ENCODE measurements at places on chromosomes 4 and X.

GRCh38 chr4:70722199-70722791 lies 531 bp downstream of the RUFY3 start:
- DNase-seq: peak; percentile 17

DNA sequence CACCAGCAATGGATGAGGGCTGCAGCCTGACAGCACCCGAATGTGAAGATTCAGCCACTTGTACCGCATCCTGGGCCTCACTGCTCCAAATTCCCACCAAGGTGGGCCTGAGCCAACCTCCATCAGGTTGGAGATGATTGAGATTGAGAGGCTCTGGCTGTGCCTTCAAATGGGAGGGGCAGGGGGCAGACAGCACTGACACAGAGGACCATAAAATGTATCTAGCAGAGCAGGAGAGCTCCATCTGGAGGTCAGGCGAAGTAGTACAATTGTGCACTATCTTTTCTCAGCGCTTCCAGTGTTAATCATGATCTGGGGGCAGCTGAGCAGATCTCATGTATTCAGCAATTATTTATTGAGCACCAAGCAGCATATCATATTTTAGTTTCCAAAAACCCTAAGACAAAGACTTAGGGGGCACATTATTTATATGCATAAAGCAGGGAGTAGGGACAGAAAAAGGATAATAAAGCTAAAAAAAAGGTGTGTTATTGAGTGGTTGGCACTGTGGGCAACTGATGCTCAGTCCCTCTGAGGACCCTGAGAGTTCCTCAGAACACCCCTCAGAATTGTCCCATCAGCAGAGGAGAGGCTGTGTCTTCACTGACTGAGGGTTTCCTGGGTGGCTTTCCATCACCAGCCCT lies 31.6 kb upstream of the C1QTNF7 start:
- no peak for DNase-seq

DNA sequence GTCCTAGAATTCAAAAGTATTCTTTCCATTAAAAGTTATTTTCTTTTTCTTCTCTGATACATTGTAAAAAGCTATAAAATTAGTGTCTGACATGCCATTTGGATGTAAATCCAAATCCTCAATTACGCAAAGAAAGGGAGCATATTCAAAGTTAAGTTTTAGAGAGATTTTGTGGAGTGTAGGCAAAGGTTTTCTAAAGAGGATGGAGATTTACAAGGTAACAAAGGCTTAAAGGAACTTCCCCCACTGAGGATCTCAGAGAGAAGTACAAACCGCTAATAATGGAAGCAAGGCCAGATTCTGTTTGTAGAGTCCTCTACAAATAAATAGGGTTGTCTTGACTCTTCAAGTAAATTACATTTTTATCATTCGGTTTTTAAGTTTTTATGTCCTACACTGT lies 91.0 kb upstream of the MAPK10 start:
- DNase-seq: no peak

DNA sequence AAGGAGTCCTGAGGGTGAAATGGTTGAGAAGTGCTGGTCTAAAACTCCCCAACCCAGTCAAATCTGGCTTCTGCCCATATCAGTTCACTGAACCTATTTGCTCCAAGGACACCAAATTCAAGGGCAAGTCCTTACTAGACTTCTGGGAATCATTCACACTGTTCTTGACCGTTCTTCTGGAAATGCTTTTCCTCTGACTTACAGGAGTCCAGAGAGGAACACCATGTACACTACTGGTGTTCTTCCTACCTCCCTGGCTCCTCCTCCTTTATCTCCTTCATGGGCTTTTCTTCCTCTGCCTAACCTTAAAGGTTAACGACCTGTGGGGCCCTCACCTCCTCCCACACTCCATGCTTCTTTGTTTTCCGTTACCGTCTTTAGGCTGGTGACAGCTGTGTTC lies 281.3 kb downstream of the FRMPD4 start:
- no peak for DNase-seq

- no peak for DNase-seq
Observed at GRCh38 chr4:21032089-21032645, 331.9 kb downstream of the PACRGL start.

DNA sequence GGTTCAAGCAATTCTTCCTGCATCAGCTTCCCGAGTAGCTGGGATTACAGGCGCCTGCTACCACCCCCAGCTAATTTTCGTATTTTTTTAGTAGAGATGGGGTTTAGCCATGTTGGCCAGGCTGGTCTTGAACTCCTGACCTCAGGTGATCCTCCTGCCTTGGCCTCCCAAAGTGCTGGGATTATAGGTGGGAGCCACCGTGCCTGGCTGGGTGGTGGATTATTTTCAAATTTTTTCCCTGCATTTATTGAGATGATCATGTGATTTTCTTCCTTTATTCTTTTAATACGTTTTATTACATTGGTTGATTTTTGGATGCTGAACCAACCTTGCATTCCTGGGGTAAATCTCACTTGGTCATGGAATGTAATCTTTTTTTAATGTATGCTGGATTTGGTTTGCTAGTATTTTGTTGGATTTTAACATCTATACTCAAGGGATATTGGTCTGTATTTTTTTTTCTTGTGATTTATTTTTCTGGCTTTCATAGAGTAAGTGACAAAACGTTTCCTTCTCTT lies 30.9 kb downstream of the BMP2K start:
- no peak for DNase-seq

DNA sequence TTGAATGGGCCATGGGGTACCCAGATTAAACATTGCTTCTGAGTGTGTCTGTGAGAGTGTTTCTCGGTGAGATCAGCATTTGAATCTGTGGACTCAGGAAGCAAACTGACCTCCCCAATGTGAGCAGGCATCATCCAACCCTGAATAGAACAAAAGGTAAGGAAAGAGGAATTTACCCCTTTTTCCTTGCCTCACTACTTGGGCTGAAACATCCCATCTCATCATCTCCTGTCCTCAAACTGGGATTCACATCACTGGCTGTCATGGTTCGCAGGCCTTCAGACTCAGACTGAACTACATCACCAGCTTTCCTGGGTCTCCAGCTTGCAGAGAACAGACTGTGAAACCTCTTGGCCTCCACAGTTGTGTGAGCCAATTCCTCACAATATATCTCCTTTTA lies 47.1 kb downstream of the TEC start:
- no peak for DNase-seq

GRCh38 chr4:148964456-148964855 lies 522.2 kb upstream of the NR3C2 start:
- DNase-seq: no peak

DNA sequence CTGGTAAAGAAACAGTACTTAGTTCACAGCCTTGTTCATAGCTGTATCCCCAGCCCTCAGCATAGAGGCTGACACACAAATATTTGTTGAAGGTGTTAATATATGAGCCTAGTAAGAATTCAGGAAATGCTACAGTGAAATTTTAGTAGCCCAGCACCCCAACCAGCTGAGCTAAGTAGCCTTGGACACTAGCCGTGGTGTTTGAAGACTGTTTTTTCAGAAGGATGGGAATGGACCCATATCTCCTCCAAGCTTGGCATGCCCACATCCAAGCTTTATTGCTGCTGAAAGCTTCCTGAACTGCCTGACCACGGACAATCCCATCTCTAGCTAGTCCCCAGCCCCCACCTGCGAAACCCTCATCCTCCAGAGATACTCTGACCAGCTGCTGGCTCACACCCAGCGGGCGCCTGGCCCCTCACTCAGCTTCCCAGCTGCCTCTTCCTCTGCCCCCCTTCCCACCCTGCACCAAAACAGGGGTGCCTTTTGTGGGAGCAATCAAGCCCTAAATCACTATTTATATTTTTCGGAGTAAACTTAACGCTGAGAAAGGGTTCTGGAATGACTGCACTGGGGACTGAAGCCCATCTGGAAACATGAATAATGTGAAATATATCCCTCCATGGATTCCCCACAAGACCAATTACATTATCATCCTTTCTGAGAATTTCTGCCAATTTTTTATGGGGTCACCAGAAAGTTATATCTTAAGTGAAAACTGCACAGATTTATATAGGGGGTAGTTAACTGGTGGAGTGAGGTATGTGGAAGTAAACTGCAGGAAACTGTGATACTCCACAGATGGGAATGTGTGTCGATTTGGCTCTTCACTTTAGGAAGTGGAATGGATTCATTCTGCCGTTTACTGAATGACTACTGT lies 41.1 kb upstream of the CBR4 start:
- DNase-seq: no peak

GRCh38 chr4:58611012-58611411 lies 1500.8 kb upstream of the IGFBP7 start:
- no peak for DNase-seq

Data from T-helper 22 cell (primary cell).